Mucosa of gallbladder (tissue), 1 donor: ENCODE measurements at places on chromosomes 16 and 17. TPM values are rescaled to one million over a fixed set of nuclear protein-coding genes. Genes with fewer than 3 reads are reported as not detected.

- peak; percentile 81 for DNase-seq
Measured at GRCh38 chr17:352421-353212, at the start of gene RPH3AL. RPH3AL (minus strand) TSS chr17:352807; CDS start chr17:327543, 25,264 bp downstream.

- DNase-seq, result no peak
Measured at GRCh38 chr16:23902034-23902747, 66.4 kb downstream of the PRKCB start.

DNA sequence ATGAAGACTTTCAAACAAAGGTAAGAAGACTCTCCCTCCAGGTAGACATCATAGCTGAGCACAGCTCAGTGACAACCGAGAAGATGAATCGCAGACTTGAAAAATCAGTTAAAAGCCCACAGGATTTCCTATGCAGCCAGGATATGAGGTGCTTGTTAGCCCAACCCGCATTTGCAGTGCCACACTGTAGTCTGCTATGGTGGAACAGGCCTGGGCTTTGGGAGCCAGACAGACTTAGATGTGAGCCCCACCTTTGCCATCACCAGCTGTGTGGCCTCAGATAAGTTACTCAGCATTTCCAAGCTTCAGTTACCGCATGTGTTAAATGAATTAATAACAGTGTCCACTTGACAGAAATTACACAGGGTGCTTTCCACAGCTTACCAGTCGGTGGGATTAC lies 204.4 kb upstream of the HS3ST3A1 start:
- no peak for DNase-seq

- no peak for DNase-seq
Measured at GRCh38 chr17:27451906-27452305, 4.3 kb upstream of the KSR1 start.

- peak; percentile 73 for DNase-seq
Measured at GRCh38 chr17:67689534-67690177, 28.1 kb upstream of the NOL11 start.

DNA sequence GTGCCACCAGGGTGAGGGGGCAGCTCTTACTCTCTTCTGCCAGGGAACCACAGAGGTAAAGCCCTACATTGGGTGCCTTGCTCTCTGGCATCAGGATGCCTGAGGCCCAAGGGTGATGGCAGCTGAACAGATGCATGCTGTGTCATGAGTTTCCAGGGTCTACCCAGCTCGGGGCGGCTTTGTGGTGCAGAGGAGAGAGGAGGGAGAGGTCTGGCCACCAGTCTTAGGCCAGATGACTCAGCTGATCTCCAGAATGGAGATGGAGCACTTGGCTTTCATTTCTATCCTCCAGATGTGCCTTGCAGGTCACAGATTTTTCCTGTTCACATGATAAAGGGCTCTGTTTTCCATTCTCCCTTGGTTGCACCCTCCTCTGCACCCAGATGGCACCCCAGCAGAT lies 23.6 kb upstream of the USP22 start:
- DNase-seq, result no peak

Gene NDRG4
- total RNA-seq, result 5.6 TPM

Gene KRTAP16-1
- not detected for total RNA-seq

Gene SAP30BP
- total RNA-seq, result 65.4 TPM

Gene CCDC144A
- 5.8 TPM for total RNA-seq

Gene CIITA
- 26.9 TPM for total RNA-seq

Gene KCTD5
- 18.6 TPM for total RNA-seq

Gene CCL7
- not detected for total RNA-seq

Gene RASL10B
- 7.9 TPM for total RNA-seq
